Ascending aorta (tissue), 2 donors: ENCODE measurements at places on chromosomes 6 and 20. TPM values are rescaled to one million over a fixed set of nuclear protein-coding genes. Genes with fewer than 3 reads are reported as not detected.

The REM1 gene
- total RNA-seq = 31.0 TPM

The C20orf141 gene
- not detected for total RNA-seq

The VNN1 gene
- not detected for total RNA-seq

The SLC22A2 gene
- total RNA-seq = not detected

The FAM217A gene
- total RNA-seq = not detected

The SLC22A16 gene
- not detected for total RNA-seq

DNA sequence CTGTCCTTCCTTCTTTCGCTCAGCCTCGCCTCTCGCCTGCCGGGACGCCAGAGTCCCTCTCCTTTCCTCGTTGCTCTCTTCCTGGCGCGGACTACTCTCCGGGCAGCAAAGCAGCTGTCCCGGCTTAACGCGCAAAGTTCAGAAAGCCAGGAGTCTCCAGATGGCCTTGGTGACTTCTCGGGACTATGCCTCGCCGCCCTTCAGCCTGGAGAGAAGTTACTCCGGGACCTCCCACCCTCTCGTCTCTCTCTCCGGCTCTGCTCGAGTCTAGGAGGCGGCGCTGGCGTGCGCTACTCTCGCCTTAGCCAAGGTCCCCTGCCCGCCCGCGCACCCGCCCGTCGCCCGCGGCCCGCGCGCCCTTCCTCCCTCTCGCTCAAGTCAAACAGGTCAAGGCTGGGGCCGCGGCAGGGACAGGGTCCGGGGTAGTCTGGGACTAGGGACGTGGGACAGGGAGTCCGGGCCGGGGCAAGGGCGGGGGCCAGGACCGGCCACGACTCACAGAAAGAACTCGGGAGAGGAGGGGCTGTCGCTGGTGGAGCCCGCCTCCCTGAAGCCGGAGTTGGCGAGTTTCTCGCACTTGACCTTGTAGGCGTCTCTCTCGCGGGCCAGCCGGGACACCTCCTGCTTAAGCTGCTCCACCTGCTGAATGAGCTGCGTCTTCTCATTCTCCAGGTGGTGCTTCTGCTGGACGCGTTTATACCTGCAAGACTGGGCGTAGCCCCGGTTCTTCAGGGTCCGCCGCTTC lies 1.5 kb downstream of the MAFB start:
- no peak for DNase-seq

DNA sequence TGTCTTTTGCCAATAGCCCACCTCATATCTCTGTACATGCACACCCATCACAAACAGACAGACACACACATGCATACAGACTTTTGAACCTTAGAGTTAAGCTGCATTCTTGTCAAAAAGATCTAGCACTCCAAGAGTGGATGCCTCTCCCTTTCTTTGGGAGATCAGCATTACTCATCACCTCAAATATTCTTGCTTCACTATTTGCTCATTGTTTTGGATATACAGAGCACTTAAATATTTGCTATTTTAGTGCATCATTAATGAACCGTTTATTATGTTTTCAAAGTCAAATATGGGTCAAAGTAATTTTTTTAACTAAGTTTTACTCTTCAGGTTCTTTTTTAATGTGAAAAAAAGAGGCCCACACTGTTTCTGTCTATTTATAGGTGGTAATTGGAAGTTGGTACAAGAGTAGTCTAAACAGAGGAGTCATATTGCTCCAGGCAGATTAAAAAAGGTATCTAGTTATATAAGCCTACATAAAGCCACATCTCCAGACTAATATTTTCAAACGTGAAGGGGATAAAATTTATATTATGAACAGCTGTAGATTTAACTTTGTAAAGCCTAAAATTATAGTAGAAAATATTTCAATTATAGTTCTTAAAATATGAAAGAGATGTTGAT lies 102.6 kb downstream of the FLRT3 start:
- no peak for DNase-seq

DNA sequence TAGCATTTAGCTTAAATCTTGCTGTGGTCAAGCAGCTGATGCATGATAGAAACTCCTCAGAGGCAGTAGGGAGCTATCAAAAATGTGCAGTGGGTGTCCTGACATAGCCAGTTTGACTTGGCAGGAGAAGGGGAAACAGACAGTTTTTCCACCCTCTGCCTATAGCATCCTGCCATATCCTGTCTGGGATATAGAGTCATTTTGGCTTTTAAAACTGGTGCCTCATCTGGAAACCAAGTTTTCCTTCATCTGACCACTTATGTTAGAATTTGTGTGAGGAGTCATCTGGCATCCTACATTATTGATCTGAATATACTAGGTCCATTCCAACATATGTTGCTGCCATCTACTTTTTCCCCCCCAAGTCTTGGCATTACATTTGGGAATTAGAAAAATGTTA lies 284.1 kb downstream of the CD109 start:
- DNase-seq = no peak

- no peak for DNase-seq
Measured at GRCh38 chr6:128239146-128239545, 281.3 kb downstream of the PTPRK start.

DNA sequence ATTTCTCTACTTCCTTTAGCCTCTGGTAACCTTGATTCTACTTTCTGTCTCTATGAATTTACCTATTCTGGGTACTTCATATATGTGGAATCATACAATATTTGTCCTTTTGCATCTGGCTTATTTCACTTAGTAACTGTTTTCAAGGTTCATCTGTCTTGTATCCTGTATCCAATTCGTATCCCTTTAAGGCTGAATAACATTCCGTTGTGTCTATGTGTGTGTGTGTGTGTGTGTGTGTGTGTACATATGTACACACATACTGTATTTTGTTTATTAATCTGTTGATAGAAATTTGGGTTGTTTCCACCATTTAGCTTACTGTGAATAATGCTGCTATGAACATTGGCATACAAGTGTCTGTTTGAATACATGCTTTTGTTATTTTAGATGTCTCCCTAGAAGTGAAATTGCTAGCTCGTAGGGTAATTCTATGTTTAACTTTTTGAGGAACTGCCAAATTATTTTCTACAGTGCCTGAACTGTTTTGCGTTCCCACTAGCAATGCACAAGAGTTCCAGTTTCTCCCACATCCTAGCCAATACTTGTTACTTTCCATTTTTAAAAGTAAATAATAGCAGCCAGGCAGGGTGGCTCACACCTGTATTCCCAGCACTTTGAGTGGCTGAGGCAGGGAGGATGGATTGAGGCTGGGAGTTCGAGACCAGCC lies 17.7 kb downstream of the SENP6 start:
- DNase-seq = no peak
